ENCODE measurements at places on chromosomes 13 and 19. TPM values are rescaled to one million over a fixed set of nuclear protein-coding genes. Genes with fewer than 3 reads are reported as not detected.

Gene SOX1
- not detected for total RNA-seq

Gene CLEC17A
- not detected for total RNA-seq

Gene CATSPERD
- total RNA-seq, result not detected

Gene AP3D1
- 85.7 TPM for total RNA-seq

Gene RELB
- total RNA-seq, result 23.9 TPM

Gene HRC
- total RNA-seq, result not detected

Gene JOSD2
- 11.1 TPM for total RNA-seq

Gene ZNF527
- total RNA-seq, result 2.4 TPM

Gene TNFSF11
- total RNA-seq, result not detected

Gene BEST2
- total RNA-seq, result not detected

Gene A1BG
- 4.8 TPM for total RNA-seq

Gene LRRC25
- total RNA-seq, result not detected

Gene IGFL3
- not detected for total RNA-seq

Gene AXL
- 32.0 TPM for total RNA-seq

Gene PSG4
- 7.0 TPM for total RNA-seq

Gene HSPBP1
- 37.1 TPM for total RNA-seq

Data from tracheal epithelial cell (primary cell).